ENCODE measurements at places on chromosomes 1 and 21. TPM values are rescaled to one million over a fixed set of nuclear protein-coding genes. Genes with fewer than 3 reads are reported as not detected.

DNA sequence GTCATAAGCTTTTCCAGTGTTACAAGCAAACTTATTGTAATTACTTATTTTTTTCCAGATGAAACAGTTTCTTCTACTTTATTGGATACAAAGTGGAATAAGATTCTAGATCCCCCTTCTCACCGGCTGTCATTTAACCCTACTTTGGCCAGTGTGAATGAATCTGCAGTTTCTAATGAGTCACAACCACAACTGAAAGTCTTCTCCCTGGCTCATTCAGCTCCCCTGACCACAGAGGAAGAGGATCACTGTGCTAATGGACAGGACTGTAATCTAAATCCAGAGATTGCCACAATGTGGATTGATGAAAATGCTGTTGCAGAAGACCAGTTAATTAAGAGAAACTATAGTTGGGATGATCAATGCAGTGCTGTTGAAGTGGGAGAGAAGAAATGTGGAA is 95.5 kb downstream of the ZFYVE9 start:
- no peak for DNase-seq

Gene LMOD1
- total RNA-seq = 0.12 TPM

Gene CD1E
- total RNA-seq = not detected

DNA sequence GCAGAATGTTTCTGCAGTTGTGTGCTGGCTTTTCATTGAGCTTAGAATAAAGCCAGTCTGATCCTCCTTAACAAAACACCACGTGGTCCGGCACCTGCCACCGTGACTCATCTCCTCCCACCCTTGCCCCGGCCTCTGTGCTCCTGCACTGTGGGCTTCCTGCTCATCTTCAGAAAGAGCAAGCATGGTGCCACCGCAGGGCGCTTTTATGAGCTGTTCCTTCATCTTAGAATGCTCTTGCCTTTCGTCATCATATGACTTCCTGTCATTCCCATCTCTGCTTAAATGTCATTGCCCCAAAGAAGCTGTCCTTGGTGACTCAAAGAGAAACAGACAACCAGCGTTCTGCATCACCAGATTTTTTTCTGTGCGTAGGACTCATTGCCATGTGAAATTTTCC is 117.8 kb downstream of the HHAT start:
- no peak for DNase-seq

DNA sequence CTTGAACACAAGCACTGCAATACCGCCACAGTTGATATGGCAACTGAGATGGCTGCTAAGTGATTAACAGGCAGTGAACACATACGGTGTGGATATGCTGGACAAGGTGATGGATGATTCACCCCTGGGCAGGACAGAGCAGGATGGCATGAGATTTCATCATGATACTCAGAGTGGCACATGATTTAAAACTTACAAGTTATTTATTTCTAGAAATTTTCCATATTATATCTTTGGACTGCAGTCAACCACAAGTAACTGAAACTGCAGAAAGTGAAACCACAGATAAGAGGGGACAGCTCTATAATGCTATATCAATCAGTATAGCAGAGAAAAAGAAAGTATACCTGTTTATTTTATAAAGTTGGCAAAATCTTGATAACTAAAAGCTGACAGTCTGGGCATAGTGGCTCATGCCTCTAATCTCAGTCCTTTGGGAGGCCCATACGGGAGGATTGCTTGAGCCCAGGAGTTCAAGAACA is 47.9 kb downstream of the PHACTR4 start:
- peak; percentile 78 for DNase-seq

DNA sequence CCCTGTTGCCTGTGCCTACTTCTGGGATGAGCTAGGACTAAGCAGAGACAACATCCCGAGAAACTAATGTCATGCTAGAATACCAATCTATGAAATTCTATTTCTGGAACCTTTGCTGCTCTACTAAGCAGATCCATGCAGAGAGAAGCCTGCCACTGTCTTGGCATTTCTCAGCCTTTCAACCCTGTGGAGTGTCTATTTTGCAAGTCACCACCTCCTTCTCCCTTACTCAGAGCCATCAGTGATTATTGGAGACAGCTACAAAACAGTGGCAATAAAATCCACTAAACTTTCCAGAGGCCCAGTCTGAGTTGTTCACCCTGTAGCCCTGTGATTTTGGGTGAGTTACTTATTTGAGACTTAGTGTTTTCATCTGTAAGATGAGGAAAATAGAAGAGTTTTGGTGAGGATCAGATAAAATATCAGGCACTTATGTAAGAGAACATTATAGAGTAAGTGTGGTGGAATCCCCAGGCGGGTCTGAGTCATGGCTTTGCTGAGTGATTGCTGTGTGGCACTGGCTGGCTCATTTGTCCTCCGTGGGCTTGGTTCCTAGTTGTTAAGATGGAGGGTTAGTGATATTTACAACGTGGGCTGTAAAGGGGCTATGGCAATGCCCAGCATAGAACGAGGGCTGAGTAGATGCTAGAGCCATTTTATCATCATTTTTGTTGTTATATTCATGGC is 61.1 kb downstream of the FMN2 start:
- DNase-seq = no peak

Gene ATAD3C
- 0.61 TPM for total RNA-seq

DNA sequence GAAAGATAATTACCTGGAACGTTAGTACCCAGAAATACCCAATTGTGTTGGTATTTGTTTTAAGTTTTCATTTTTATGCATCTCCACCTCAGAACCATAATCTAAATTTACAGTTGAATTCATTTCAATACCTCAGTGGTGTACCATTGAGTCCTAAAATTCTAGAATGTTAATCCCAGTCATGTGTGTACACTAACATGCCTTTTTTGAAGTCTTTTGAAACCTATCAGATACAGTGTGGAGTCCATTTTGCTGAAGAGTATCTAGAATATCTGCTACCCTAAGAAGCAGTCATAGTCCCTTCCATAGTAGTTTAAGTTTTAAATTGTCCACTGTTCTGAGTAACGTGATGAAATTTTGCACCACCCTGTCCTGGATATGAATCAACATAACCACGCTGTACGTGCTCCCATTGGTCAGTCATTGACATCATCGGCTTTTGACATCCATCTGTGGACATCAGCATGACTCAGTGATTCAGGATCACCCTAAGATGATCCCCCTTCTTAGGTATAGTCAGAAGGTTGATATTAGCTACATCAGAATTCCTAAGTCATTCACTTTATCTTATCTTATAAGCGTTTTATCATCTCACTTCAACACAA is 7.5 kb upstream of the ASH1L start:
- no peak for DNase-seq

Gene GABRD
- total RNA-seq = 15.6 TPM

Gene CD58
- 18.0 TPM for total RNA-seq

DNA sequence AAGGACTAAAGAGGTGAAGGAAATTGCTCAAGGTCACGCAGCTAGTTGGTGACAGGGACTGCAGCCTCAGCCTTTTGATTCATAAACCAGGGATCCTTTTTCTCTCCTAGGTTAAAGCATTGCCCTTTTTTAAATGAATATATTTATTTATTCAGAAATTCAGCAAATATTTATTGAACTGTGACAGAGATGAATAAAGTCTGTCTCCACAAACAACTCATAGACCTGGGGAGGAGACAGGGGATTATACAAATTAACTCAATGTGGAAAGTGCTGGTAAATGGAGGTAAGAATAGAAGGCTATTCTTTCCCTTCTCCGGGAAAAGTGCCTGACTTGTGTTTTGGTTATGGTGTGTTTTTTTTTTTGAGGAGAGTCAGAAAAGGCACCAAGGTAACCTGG is 110.7 kb downstream of the ROR1 start:
- no peak for DNase-seq

GRCh38 chr1:109985247-109986053 is 885 bp downstream of the AHCYL1 start:
- DNase-seq = no peak

DNA sequence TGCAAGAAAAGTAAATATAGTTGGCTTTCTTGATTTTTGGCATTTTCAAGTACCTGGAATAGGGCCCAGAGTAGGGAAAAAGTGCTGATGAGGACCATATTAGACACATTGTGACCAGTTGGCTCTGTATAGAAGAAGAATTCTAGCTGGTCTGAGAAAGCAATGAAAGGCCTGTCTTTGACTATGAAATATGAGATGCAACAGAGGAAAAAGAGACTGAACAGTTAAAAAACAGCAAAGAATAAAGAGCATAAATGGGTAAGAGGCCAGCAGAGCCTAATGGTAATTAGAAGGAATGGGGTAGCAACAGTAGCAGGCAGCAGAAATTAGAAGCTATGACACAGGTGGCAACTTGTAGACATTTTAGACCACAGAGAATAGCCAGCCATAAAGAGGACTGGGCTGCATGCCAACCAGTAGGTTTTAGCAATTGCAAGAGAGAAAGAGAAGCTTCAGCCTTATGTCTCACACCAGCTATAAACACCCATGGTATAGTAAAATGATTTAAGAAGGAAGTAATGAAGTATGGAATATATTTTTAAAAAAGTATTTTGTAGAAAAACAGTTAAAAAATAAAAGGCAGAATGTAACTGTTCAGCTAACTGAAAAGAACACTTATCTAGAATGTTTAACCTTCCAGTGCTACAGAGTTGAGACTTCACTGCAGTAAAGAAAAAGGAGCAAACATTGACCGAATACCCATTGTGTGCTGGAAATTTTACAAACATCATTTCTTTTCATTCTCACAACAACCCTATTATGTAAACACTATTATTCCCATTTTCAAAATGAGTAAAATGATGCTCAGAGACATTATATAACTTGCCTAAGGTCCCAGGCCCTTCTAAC is 114.1 kb downstream of the LHX4 start:
- no peak for DNase-seq

- DNase-seq = no peak
Observed at GRCh38 chr1:196516373-196516772, 91.9 kb downstream of the KCNT2 start.

- no peak for DNase-seq
Observed at GRCh38 chr21:46144464-46145070, 10.8 kb downstream of the FTCD start.

DNA sequence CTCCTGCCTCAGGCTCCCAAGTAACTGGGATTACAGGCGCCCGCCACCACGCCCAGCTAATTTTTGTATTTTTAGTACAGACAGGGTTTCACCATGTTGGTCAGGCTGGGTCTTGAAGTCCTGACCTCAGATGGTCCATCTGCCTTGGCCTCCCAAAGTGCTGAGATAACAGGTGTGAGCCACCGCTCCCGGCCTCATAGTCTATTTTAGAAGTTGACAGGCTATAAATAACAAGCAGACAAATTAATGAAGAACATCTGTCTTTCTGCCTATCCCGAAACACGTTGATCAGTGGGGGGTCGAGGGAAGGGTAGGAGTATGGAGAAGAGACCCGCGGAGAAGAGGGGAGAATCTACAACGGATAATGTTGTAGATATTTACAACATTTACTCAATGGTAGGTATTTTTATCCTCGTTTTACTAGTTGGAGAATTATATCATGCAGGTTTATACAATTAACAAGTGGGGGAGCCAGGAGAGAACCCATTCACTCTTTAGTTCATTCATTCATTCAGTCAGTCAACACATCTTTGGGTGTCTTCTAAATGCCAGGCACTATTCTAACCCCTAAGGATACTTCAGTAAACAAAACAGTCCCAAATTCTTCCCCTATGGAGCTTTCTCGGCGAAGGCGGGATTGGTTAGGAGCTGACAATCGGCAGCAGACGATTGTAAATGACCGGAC is 497 bp upstream of the IFNAR2 start:
- DNase-seq = no peak

DNA sequence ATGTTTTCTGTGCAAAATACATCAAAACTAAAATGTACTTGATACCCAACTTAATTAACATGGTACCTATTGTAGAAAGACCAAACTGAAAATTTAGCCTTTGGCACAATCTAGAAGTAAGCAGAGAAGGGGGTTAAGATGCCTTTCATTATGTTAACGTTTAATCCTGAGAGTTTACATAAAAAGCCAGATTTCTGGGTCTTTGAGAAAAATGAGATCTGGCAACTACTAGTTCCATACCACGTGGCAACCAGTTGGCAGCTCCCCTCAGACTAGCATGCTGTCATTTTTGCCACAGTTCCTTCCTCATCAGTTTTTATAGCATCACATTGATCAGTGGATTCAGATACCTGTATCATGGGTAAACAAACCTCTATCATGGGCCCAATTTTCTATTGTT is 1.5 kb downstream of the RO60 start:
- DNase-seq = no peak

GRCh38 chr1:26470878-26471497 is 1.3 kb upstream of the HMGN2 start:
- DNase-seq = no peak

Gene ARID4B
- total RNA-seq = 28.3 TPM

Gene RAB25
- total RNA-seq = 142 TPM

DNA sequence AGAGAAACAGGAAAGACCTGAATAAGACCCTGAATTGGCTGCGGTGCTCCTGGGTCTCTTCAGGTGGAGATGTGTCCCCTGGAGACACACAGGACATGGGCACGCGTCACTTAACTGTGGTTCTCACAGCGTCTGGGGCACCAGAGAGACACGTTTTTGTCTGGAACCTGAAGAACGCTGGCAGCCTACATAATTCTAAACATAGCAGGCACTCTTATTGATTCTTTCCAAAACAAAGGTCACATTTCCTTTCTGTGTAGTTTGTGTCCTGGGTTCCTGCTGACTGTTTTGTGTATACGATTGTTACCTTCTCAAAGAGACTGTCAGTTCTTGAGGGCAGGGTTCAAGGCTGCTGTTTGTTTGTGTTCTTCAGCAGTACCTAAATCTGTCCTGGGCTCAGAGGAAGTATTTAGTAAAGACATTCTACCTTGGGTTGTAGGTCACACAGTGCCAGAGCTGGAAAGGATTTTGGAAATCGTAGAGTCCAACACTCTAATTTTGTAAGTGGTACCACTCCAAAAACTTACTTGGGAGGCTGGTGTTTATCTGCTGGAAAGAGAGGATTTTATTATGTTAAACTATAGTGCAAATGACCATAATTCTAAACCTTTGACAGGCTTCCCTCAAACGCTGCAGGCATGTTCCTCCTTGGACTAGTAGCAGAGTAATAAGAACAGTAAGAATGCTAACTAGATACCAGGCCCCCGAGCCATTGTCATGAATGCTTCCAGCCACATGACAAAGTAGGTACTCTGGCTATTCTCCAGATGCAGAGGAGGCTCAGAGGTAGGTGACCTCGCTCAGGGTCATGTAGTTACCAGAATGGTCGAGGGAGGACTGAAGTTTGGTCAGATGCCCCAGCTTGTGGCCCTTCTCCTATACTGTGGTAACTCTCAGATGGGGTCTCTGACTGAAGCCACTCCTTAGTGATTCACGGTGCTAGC is 164.3 kb downstream of the DHRS3 start:
- no peak for DNase-seq

Measured in HCT116 (cell line).